ENCODE measurements at places on chromosomes 13 and 19.

- DNase-seq = no peak
These were observed 23.6 kb downstream of the PROZ start for GRCh38 chr13:113182046-113182445.

DNA sequence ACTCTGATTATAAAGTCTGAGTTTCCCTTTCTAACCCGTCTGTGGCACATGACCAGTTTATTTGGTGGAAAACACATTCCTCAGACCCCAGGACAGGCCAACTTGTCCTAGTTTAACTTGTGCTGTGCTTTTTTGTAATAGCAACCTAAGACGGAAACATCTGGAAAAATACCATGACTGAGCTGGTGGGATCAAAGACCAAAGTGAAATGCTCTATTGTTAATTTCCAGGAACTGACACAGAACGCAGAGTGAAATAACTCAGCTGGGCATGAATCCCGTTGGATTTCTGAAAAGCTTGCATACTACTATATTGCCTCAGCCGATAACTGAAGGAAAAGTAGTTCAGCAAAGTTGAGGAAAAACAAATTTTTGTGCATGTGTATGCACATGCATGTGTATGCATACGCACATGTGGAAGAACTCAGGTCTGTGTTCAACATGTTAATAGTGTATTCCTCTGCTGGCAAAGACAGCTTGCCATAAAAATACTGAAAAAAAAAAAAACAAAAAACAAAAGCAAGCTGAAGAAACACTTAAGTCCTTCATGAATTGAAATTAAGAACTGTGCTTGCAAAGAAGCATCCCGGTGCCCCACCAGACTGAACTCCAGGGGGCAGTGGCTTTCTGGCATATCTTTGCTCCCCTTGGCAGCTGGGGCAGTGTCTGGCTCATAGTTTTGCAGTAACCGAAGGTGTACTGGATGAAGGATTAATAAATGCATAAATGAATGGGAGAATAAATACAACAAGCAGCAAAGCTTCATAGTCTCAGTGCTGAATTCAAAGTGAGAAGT, 187.8 kb downstream of the LHFPL6 start:
- no peak for DNase-seq

DNA sequence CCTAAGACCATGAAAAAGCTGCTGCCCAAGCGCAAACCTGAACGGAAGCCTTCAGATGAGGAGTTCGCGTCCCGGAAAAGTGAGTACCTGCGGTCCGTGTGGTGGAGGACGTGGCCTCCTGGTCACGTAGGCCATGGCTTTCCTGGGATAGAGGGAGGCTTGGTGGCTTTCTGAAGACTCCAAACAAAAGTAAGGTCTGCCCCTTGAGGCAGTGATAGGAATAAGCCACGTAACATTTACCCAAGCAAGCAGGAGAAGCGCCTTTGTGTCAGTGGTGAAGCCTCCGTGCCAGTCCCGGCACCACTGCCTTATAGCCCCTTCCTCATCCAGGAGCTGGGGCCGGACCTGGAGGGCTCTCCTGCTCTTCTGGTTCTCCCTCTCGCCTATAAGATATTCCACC, 34.3 kb upstream of the TEX29 start:
- DNase-seq = no peak

- peak; percentile 22 for DNase-seq
These were observed 407 bp upstream of the ZNF550 start for GRCh38 chr19:57560049-57560491.

DNA sequence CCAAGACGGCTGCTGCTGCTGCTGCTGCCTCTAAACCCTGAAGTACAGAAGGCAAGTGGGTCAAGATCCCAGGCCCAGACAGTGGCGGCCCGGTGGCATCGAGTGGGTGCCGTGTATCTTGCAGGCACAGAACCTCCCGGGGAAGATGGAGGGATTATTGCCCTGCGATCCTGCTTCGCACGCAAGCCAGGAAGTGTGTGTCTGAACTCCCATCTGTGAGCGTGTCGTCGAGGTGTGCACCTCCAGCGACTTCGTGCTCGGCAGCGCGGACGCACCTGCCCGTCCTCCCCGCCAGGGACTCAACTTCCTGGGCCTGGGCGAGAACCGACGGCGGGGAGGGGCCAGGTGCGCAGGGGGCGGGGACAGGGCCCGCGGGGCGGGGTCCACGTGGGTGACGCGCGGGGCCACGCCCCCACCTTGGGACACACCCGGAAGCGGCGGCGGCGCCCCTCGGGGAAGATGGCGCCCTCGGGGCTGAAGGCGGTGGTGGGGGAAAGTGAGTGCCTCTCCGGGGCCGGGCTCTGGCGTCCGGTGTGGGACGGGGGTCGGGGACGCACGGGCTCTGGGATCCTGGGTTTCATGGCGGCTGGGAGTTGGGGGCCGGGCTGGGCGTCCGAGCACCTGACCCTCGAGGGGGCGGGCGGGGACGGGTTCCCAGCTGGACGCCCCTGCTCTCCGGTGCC, at the start of gene STXBP2:
Gene STXBP2 (plus strand): TSS at position 420 of the 683 bp plus-strand sequence. CDS start 40 bp downstream, at position 460.
- peak; percentile 89 for DNase-seq

DNA sequence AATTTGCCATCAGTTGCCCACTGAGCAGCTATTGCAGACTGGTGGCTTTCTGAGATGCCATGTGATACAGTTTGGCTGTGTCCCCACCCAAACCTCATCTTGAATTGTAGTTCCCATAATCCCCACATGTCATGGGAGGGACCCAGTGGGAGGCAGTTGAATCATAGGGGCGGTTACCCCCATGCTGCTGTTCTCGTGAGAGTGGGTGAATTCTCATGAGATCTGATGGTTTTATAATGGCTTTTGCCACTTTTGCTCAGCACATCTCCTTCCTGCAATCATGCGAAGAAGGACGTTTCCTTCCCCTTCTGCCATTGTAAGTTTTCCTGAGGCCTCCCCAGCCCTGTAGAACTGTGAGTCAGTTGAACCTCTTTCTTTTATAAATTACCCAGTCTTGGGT, 34.8 kb upstream of the ANKRD10 start:
- no peak for DNase-seq

DNA sequence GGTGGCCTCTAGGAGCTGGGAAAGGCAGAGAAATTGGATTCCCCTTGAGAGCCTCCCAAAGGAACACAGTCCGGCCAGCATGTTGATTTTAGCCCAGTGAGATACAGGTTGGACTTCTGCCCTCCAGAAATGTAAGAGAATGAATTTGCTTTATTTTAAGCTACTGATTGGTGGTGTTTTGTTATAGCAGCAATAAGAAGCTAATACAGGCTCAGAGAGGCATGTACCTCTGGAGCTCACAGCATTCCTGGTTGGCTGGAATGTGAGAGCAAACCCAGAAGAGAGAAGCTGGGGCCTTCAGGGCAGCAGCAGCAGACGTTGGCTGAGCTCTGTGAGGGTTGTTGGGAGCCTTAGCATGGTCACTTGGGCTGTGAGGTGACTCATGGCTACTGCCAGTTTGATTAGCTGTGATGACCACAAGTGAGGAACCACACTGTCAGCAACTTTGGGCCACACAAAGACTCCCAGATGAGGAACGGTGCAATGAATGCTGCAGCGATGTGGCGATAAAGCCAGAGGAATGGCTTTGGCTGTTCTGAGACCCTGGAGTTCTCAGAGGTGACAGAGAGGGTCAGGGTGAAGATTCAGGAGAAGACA, 80.1 kb downstream of the CYSLTR2 start:
- DNase-seq = no peak

- DNase-seq = no peak
These were observed 7.8 kb upstream of the CDK8 start for GRCh38 chr13:26246154-26246553.

DNA sequence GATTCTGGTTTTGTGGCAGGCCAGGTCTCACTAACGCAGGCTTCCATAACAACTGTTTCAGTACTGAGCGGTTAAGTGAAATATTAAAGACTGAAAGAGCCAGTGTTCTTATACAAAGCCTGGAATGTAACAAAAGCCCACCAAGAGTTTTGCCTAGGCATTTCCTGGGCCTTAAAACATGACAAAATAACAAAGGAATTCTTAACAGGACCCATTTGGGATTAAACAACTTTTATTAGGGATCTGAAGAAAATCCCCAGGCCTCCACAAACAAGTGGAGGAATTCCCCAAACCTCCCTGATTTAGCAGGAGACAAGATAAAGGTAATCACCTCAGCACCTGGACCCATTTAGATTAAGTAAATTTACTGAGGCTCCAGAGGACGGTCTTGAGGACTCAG, 799.7 kb upstream of the SPRY2 start:
- no peak for DNase-seq

DNA sequence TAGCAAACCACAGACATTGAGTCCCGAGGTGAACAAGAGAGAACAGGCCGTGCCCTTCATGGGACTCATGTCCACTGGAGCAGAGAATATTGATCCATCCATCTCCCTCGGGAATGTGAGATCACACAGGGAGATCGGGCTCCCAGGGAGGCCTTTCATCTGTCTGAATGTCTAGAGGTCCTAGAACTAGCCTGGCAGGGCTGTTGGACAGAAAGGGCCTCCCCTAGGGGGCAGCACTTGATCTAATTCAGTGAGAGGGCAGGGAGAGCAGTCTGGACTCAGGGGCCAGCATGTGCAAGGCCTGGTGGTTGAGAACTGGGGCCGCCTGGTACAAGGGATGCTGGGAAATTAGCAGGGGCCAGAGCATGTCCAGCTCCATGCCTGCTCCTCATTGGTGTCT, 4.3 kb downstream of the RUVBL2 start:
- no peak for DNase-seq

DNA sequence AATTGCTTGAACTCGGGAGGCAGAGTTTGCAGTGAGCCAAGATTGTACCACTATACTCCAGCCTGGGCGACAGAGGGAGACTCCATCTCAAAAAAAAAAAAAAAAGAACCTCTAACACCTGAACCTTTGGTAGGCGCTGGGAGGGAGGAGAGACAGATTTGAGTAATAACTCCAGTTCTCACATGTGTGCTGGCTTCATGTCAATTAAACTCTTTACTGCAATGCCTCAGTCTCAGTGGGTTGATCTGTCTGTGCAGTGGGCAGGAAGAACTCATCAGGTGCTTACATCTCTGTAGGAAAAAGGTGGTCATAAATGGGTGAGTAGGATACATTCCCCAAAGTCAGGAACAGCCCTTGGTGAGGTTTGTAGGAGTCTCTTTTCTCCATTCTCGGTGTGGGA, 85.1 kb upstream of the ABCC4 start:
- DNase-seq = no peak

DNA sequence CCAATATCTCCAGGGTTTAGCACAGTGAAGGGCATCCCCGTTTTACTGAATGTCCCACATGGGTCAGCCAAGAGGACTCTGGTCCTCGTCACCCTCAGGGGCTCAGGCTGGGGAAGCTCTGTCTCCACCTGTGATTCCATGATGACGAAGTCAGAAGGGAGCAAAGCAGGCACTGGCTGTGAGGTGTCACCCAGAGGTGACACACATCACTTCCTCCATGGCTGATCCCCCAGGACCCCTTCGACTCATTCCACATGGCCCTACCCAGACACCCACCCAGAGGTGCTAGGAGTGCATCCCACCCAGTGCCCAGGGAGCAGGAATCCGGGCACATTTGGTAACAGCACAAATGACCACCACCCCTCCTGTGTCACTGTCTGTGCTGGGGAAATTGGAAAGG, 145.2 kb upstream of the VSTM2B start:
- DNase-seq = no peak

GRCh38 chr13:50425772-50426171, 410.5 kb downstream of the KCNRG start:
- DNase-seq = no peak

DNA sequence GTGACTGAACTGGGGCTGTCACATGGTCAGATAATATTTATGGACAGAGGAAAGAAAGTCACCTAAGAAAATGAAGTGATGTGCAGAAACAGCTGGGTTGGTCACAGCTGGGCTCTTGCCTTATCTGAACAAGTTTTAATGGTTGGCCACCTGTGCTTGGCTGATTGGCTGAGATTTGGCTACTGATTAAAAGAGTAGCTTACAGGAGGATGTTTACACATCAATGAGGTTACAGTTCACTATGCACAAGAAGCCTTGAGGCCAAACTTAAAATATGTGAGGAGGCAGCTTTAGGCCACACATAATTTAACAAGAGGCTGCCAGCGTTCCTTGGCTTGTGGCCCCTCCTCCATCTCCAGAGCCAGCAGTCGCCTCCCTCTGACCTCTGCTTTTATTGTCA, 99.2 kb upstream of the C1QTNF9B start:
- no peak for DNase-seq

GRCh38 chr13:56735537-56735942, 405.2 kb upstream of the PRR20A start:
- no peak for DNase-seq

DNA sequence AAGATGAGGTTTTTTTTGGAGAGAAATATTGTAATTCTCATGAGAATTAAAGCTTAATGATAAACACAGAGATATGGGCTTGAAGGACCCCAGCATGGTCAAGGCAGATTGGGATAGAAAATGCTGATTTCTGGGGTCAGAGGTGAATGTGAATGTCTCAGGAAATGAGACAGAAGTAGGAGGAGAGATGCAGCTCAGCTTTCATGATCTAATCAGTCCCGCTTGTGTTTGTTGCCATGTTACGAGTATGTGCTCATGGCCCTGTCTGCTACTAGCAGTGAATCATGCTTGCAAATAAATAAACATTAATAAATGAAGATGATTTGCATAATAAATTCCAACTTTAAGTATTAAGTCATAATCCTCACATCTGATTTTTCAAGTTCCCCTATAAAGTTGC, 23.0 kb upstream of the NDFIP2 start:
- DNase-seq = no peak

DNA sequence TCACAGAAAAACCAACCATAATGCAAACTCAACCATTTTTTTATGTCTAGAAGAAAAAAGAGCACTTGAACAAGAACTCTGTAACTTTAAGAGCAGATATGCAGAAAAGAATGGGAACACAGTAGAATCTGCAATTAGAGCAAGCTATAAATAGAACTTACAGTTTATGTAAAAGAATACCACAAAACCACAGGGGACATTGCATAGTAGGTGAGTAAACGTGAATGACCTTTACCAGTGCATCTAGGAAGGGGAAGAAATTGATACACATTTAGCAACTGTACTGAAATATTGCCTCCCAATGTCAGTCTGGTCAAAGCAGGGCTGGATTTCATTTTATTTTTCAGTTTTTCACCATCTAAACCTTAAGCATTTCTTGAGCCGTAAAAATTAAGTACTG, 242.2 kb upstream of the EDNRB start:
- no peak for DNase-seq

DNA sequence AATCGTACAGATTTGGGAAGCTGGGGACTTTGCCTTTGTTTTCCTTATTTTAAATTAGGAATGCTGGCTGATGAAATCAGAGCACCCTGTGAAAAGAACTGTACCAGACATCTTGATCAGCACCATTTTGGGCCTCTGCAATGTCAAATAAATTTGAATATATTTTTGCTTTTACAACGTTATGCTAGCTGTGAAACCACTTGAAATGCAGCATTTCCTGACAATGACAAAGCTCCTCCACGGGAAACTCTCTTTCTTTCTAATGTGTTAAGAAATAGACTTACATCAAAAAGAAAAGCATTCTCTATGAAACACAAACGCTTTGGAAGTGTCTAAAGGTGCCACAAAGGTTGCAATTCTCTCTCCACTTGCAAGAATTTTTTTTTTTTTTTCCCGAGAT, 47.1 kb upstream of the MAP3K10 start:
- no peak for DNase-seq

GRCh38 chr19:58366585-58367430, 4.3 kb upstream of the ZNF497 start:
- no peak for DNase-seq

- no peak for DNase-seq
These were observed 569.1 kb downstream of the KCTD12 start for GRCh38 chr13:76316998-76317527.

- no peak for DNase-seq
These were observed 24.2 kb downstream of the ADPRHL1 start for GRCh38 chr13:113428871-113429607.

GRCh38 chr19:30083125-30083681, 141.2 kb downstream of the URI1 start:
- no peak for DNase-seq
